Stimulated activated CD8-positive, alpha-beta memory T cell treated with anti-CD3 and anti-CD28 coated beads, Interleukin-15, amount 100 ng/mL, for 48 hours (primary cell): ENCODE measurements at places on chromosomes 12 and 14.
A peak's percentile ranks its signal among the peaks of the same experiment; 100 is the strongest.

DNA sequence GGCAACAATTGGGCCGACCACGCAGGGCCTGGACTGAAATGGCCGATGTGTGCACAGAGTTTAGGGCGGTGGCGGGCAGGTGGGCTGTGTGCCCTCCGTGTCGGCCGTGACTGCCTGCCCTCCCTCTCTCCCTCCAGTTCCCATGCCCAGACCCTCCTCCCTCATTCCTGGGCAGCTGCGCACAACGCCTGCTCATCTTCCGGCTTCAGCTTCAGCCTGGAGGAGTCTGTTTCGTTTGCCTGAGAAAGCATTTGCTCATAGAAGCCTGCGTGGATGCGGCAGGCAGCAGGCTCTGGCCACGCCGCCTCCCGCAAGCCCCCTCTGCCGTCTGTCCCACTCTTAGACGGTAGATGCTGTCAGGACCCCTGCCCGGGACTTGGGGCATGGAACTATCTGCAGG lies 47.3 kb upstream of the FZD10 start:
- no peak for DNase-seq

- DNase-seq: no peak
Observed at GRCh38 chr12:5516371-5517241, 84.7 kb downstream of the NTF3 start.

- no peak for DNase-seq
Observed at GRCh38 chr12:91924827-91925226, 220.8 kb downstream of the BTG1 start.

DNA sequence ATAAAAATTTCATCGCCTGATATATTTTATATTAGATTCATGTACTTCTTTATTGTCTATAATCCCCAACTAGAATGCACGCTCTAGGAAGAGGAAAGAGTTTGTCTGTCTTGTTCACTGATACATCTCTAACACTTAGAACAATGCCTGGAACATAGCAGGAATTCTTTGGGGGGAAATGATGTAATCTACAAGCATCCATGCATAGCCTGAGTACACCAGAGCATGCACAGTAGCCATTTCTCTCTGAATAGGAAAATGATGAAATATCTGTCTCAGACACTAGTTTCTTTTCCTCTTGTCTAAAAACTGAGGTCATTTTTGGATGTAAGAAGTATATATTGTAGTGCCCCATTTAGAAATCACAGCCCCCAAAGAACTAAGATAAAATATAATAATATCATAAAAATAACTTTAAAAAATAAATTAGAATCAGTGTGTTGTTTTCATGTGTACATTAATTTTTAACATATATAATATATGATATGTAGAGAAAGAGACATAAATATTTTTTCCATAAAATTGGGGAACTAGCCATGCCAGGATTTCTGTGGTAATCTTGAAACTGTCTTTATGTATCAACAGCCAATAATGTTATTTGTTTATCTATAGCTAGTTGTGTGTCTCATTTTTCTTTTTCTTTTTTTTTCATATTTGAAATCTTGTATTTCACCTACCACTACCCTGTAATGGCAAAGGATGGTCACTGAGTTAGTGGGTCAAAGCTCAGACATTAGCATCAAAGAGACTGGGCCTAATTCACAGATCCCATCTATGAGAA lies 155.6 kb upstream of the TMCC3 start:
- DNase-seq: no peak

DNA sequence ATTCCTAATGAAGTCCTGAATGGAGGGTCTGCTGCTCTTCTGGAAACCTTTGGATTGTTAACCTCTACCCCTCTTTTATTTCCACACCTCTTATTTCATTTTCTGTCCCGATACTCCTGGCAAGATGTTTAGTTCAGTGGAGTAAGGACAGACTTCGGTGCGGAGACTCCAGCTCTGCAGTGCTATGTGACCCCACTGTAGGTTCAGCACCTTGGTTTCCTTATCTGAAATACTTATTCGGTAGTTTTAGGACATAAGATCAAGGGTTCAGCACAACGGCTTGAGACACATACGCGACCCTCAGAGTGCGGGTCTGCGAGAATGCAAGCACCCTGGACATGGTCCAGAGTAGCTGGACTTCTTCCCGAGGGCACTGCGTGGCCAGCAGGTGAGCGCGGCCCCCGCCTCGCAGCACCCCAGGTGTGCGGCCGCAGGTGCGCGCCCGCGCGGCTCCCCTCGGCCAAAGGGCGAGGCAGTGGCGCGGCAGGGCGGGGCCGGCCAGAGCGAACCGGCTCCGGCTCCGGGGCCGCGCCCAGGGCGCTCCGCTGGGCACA lies 465 bp upstream of the FGD4 start:
- DNase-seq: no peak

DNA sequence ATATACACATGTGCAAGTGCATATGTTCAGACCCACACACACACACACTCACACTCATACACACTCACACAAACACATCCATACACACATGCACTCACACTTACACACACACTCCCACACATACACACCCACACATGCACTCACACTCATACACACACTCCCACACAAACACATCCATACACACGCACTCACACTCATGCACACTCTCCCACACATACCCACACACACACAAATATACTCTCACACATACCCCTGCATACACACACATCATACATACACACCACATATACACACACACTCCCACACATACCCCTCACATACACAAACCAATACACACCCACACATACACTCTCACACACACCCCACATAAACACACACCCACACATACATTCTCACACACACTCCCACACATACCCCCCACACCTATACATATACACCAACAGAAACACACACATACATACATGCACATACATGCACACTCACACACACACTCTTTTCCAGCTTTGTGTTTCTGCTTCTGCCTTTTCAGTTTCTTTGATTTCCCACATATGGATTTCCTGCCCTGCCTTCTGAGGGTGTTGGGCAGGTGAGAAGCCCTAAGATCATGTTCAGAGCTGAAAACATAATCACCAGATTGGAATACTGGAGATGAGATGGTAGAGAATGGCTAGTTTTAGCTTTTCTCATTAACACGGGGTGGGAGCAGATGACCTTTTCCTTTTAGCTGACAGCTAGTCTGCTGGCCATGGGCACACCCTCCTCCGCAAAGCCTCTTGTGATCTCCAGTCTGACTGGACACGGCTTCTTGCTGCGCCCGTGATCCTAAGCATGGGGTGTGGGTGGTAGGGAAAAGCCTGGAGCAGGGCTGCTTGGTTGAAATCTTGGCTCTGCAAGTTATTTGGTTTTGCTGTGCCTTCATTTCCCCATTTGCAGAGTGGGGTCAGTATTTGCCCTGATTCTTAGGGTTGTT lies 214.0 kb downstream of the CHST11 start:
- no peak for DNase-seq

DNA sequence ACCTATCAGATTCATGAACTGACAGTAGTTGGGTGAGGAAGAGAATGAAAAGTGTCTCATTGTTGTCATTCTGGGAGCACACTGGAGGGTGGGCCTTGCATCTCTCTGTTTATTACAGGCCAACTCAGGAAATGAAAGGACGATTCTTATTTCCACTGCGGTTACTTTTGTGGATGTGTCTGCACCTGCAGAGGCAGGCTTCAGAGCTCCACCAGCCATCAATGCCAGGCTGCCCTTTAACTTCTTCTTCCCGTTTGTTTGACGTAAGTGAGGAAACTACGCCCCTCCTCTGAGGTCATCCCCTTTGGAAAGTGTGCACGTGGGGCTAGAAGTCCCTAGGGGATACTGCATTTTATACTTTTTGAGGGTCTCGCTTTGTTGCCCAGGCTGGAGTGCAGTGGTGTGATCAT lies 33.7 kb downstream of the TCTN1 start:
- DNase-seq: no peak

DNA sequence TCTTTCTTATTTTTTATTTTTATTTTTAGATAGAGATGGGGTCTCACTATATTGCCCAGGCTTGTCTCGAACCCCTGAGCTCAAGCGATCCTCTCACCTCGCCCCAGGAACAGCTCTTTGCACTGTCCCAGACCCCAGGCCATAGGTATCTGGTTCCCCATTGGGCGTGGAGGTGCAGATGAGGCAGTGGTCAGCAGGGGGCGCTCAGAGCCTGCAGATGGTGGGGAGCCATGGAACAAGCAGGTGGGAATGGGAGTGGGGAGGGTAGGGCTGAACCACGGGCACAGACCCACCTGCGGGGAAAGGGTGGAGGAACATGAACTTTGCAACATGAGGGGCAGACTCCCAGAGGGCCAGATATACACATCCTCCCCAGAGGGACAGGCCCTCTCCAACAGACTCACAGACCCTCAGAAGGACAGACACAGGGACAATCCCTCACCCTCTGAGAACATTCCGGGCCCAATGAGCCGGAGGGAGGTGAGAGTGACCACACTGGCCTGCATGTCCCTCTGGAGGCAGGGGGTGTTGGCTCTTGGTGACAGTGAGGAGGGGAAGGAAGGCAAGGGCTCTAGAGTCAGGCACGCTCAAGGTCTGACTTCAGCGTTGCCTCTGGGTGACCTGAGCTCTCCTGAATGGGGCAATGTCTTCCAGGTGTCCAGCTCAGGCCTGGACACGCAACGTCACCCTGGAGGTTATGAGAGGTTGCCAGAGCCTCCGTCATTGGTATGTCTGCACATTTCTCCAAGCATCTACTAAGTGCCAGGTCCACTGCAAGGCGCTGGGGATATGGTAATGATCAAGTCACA lies 34.9 kb downstream of the KRT80 start:
- peak; percentile 30 for DNase-seq

GRCh38 chr12:109729801-109730200 lies 16.2 kb downstream of the FAM222A start:
- DNase-seq: no peak

- DNase-seq: no peak
Observed at GRCh38 chr14:103509864-103510723, 12.5 kb downstream of the CKB start.

GRCh38 chr12:122097927-122098756 lies 19.6 kb downstream of the MLXIP start:
- DNase-seq: no peak

DNA sequence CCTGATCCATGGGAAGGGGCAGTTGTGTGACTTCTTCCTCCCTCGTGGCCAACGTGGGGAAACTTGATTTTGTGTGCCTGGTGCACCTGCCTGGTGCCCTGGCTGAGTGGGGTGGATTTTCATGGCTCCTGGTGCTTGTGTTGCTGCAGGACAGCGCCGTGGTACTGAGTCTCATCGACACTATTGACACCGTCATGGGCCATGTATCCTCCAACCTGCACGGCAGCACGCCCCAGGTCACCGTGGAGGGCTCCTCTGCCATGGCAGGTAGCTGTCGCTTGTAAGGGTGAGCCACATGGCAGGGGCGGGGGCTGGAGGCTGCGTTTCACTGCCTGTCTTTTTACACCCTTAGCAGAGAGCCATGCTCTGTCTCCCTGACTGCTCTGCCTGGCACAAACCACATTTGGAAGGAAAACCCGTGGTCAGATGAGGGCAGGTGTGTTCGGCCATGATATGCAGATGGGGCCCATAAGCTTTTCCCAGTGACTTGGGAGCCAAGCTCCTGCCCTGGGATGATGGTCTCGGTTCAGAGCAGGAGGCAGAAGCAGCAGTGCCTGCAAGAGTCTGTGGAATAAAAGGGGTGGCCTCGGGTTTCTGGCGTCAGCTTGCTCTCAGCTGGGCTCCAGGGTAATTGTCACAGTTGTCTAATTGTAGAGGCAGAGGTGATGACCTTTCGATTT lies 49.5 kb downstream of the ADGRD1 start:
- DNase-seq: no peak

- no peak for DNase-seq
Observed at GRCh38 chr14:100623961-100624360, 36.7 kb upstream of the BEGAIN start.

GRCh38 chr14:105092171-105093037 lies 27.2 kb upstream of the GPR132 start:
- no peak for DNase-seq

- DNase-seq: no peak
Observed at GRCh38 chr14:25048170-25049016, 1.6 kb downstream of the STXBP6 start.

DNA sequence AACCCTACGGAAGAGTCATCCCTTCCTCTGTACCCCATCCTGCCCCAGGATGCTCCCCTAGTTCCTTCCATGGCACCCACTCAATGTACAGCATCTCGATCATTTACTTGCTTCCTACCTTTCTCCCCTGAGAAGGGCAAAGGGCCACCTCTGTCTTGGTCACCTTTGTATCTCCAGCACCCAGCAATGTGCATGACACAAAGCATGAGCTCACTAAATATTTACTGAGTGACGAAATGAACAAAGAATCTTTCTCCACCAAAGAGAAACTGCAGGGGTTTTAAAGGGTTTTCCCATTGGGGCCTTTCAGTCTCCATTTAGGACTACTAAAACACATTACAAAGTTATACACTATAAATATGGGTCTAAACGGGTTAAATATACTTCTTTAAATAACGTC lies 30.6 kb downstream of the ATG14 start:
- DNase-seq: no peak

- no peak for DNase-seq
Observed at GRCh38 chr12:40149673-40150260, 43.9 kb upstream of the SLC2A13 start.

- no peak for DNase-seq
Observed at GRCh38 chr12:8064131-8064530, 2.0 kb downstream of the C3AR1 start.

DNA sequence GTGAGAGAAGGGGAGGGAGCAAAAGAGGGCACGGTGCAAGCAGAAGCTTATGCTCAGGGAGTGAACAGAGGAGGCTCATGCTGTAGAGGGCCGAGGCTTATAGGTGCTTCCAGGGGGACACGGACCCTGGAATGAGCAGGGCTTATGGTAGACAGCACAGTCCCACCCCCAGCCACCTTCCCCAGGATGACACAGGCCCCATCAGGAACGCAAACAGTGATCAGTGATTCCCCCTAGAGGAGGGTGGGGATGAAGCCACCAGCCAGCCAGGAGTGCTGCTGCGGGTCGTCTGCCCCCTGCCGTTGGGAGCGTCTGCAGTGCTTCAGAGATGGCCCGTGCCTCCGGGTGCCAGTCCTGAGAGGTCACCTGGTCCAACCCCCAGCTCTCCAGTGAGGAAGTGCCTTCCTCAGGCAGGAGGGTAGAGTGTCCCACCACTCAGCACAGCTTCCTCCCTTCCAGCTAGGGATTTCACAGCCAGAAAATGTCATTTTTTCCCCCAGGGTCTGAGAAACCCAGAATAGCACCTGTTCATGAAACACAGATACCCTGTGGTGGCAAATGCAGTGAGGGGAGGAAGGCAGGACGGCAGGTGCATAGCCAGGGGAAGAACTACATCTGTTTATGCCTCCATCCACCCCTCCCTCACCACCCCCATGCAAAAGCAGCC lies 60.7 kb downstream of the SLC6A12 start:
- DNase-seq: peak; percentile 49

- no peak for DNase-seq
Observed at GRCh38 chr14:91330856-91331255, 86.4 kb upstream of the GPR68 start.

- DNase-seq: no peak
Observed at GRCh38 chr14:68671909-68672308, 121.0 kb downstream of the ZFP36L1 start.

DNA sequence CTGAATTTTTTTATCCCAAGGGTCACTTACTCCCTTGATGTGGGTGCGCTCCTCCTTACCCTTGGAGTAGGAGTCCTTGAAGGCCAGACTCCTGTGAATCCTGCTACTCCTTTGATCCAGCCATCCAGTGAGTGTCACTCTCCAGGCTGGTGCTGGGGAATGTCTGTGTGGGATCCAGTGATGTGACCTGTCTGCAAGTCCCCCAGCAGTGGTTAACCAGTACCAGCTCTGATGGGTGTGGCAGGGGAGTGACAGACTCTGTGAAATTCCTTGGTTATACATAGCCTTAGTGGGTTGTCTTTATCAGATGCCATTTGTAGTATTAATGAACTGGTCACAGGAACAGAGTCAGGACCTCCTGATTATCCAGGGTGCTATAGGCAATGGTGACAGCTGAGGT lies 409.5 kb upstream of the LMO3 start:
- DNase-seq: no peak
